Stimulated activated CD4-positive, alpha-beta T cell treated with anti-CD3 and anti-CD28 coated beads, Interleukin-1b, Interleukin-23, amount 100 ng/mL, for 24 hours (primary cell): ENCODE measurements at places on chromosomes 2 and 18.

DNA sequence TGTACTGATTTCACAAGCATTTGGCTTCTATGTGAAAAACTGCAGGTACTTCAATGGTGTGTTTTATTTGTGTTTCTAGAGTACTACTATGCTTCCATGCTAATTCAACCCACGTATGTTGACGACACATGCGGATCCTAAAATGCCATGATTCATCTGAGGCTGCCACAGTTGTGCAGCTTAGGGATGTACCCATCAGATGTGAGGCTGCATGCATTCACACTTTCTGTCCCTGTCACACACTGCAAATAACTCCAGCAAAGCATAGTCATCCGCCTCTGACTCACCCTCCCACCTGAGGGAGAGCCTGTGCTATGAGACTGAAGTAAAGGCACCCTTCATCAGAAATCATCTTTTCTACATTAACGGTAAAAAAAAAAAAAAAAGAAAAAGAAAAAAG is 22.1 kb upstream of the SERTAD2 start:
- peak; percentile 69 for DNase-seq

GRCh38 chr2:182038576-182038975 is 52.9 kb downstream of the PPP1R1C start:
- no peak for DNase-seq

GRCh38 chr18:24726727-24727492 is 266.5 kb downstream of the HRH4 start:
- peak; percentile 29 for DNase-seq

DNA sequence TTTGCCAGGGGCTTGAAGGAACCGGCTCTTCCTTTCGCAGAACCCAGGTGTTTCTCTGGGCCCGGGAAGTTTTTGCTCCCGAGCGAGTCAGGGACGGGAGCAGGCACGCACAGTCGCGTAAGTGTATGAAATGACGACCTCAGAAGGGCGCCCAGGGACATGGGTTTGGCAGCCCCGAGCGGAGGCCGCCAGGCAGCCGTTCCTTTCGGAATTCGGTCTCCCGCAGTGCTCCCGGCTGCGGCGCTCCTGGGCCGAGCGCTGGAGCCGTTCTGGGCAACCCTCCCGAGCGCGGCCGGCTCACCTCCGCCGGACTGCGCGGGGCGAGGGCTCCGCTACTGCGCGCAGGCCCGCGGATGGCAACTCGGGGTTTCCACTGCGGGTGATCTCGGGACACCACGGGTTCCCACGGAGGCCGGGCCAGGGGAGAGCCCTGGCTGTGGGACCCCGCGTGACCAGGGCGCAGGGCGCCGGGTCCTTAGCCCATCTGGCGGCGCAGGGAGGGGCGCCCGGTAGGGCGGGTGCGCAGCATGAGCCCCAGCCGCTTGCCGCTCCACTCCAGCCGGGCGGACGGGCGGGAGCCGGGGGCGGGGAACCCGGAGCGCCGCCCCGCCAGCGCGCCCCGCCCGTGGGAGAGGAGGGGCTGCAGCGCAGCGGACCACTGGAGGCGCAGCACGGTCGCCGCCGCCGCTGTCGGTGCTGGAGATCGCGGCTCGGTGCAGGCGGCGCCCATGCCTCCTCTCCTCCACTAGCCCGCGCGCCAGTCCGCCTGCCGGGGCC is at the start of gene OSBPL6:
Gene OSBPL6 (plus strand): TSS at position 690 of the 777 bp plus-strand sequence. CDS start 111,673 bp downstream, outside the sequence.
- peak; percentile 32 for DNase-seq

DNA sequence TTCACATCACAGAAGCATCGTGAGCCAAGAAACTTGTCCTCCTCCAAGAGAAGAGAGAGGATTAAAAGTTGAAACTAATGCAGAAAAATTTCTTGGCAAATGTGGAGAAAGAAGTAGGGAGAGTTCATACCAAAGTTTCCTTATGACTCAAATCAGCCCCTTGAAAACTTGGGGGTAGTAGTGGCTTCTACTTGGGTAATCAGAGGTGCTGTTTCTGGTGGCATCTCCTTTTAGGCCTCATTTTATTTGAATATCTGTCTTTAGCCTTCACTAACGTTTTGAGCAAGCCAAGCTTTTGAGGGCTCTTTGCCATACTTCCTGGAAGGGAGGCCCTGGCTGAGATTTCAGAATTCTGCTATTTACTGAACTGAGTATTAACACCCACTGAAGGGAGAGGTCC is 515.3 kb upstream of the MEX3C start:
- DNase-seq: no peak
